ENCODE measurements at places on chromosomes 6 and 20. TPM values are rescaled to one million over a fixed set of nuclear protein-coding genes. Genes with fewer than 3 reads are reported as not detected.

- DNase-seq, result no peak
Measured at GRCh38 chr6:25302677-25303128, 23.5 kb downstream of the CARMIL1 start.

DNA sequence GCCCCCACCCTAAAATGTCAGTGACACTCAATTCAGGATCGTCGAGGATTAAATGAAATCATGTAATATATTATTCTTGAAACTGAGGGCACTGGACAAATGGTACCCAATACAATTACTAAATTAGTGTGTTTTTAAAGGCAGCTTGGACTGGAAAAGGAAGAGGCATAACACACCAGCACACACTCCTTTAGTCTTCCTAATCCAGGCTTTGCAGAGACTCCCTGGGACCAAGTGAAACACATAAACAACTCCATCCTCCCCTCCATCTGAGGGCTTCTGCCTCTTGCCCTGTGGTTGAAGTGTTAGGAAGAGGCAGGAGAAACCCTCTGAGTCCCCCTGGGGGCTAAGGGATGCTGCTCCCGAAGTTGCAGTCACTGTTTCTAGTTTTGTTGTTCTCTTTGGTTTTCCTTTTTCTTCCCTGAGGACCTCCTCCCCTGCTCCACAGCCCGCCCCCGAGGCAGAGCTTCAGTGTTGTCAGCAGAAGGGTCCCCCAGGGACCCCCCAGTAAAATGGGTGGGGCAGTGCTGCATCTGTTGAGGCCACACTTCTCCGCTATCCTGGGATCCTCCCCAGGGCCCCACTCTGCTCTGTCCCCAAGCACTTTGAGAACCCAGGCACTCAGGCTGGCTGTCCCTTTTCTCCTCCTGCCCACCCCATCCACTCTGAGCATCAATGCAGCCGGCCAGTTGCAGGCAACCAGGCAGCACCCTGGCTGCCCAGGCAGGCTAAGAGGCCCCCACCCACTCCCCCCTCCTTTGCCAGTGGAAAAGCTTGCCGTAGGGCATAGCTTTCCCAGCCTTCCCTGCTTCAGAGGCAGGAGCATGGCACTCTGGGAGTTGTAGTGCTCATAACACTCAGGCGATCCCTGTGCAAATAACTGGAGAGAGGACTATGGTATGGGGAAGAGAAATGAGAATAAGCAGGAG lies 5.9 kb downstream of the TMEM63B start:
- no peak for DNase-seq

- no peak for DNase-seq
Measured at GRCh38 chr6:69693762-69694161, 103.0 kb downstream of the LMBRD1 start.

Gene FUT9
- 0.12 TPM for polyA plus RNA-seq

- no peak for DNase-seq
Measured at GRCh38 chr6:12174878-12175277, 115.3 kb upstream of the EDN1 start.

Gene EDN1
- polyA plus RNA-seq, result 5.9 TPM

DNA sequence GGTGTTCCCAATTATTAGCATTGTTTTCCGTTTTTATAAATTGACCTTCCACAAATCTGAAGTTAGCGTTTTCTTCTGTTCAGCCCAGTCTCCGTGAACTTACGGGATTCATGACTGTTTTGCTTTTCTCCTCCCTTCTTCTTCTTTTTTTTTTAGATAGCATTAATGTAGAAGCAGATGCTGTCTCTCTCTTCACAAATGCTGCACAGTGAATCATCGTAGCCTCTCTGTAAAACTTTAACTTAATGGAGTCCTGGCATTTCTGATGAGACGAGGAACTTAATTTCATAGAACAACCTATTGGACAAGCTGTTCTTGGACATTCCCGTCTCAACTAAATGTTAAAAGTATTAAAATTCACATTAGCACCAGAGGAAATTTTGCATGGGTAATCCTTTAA lies 138.0 kb upstream of the EEF1E1 start:
- no peak for DNase-seq

GRCh38 chr6:16723402-16723801 lies 37.9 kb downstream of the ATXN1 start:
- no peak for DNase-seq

Gene RIPOR3
- 11.3 TPM for polyA plus RNA-seq

- no peak for DNase-seq
Measured at GRCh38 chr6:142960098-142960497, 15.1 kb upstream of the HIVEP2 start.

DNA sequence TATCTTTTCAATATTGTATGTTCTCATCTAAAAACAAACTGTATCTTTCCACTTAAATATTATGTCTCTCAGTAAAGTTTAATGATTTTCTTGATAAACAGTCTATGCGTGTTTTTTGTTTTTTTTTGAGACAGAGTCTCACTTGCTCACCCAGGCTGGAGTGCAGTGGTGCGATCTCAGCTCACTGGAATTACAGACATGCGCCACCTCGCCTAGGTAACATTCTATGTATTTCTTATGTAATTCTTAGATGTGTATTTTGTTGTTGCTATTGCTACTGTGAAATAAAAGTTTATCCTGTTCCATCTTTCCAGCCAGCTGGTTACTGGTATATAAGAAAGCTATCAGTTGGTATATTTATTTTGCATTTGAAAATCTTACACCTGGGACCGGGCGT lies 29.4 kb downstream of the ABHD12 start:
- no peak for DNase-seq

DNA sequence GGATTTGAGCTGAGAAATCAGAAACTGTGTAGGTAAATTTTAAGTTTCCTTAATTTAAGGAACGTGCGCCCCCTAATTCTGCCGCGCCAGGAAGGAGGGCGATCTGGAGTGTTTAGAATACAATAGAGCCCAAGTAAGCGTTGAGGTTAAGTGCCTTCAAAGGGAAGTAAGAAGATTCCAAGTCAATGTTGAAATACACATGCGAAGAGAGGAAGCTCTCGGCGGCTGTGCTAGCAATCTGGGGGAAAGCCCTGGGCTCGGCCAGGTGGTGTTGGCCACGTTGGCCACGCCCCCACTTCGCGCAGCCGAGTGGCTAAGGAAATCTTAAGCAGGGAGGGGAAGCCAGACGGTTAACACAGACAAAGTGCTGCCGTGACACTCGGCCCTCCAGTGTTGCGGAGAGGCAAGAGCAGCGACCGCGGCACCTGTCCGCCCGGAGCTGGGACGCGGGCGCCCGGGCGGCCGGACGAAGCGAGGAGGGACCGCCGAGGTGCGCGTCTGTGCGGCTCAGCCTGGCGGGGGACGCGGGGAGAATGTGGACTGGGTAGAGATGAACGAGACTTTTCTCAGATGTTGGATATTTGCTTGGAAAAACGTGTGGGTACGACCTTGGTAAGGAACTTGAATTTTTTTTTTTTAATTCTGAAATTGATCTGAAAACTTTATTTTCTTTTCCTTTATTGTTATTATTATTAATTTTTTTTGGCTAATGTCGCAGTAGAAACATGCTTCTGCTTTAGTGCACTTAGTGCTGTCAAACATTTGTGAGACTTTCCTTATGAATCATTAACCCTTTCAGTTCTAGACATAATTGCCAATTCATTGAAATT lies at the start of gene PRDM1:
TSS of gene PRDM1 (plus strand) at position 353 of the 830 bp plus-strand sequence. CDS start at position 571, 218 bp downstream.
- DNase-seq, result peak; percentile 89

Gene SLC2A10
- 12.0 TPM for polyA plus RNA-seq

GRCh38 chr20:44038681-44039123 lies 124.0 kb downstream of the TOX2 start:
- no peak for DNase-seq

Gene LAMP5
- 0.16 TPM for polyA plus RNA-seq

DNA sequence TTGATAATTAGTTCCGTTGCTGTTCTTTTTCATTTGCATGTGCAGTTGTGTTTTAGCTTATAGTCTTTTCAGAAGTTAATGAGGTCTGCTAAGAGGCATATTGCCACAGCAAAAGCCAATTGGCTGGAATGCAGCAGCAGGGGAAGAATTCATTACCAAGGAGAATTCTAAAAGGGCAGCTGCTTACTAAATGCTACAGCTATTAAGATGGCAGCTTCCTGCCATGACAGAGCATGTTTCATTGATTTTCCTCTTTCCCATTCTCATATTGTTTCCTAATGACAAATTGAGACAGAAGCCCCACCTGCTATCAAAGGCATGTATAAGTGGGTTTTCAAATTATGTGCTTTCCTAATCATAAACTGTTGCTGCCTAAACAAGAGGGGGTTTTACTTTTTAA lies 66.6 kb downstream of the CLVS2 start:
- DNase-seq, result no peak

Gene SERAC1
- 6.3 TPM for polyA plus RNA-seq

Gene SLC35F1
- polyA plus RNA-seq, result 0.23 TPM

DNA sequence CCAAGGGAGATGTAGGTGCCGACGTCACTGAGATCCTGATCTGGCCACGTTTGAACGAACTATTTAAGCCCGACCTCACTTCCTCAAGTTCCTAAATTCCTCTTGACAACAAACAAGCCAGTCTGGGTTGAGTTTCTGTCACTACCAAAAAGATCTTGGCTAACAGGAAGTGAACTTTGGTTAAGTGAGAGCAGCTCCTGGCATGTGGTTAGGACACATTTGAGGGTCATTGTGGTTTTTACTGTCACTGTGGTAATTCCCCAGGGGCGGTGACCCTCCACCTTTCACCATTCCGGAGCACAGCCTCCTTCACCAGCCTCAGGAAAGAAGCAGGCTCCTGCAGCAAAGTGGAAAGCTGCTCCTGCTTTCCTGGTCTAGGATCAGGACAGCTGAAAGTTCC lies 43.1 kb upstream of the ZNF831 start:
- DNase-seq, result no peak

GRCh38 chr6:91538622-91539021 lies 951.8 kb upstream of the MAP3K7 start:
- DNase-seq, result no peak

All from pancreas (tissue), 10 donors.